Stimulated activated CD8-positive, alpha-beta memory T cell treated with anti-CD3 and anti-CD28 coated beads, Interleukin-4, amount 100 ng/mL, for 4 hours (primary cell): ENCODE measurements at places on chromosomes 7 and 10.

- no peak for DNase-seq
Observed at GRCh38 chr10:23174074-23174976, 17.8 kb upstream of the PTF1A start.

GRCh38 chr7:36273836-36274235 is 115.8 kb upstream of the ANLN start:
- no peak for DNase-seq

DNA sequence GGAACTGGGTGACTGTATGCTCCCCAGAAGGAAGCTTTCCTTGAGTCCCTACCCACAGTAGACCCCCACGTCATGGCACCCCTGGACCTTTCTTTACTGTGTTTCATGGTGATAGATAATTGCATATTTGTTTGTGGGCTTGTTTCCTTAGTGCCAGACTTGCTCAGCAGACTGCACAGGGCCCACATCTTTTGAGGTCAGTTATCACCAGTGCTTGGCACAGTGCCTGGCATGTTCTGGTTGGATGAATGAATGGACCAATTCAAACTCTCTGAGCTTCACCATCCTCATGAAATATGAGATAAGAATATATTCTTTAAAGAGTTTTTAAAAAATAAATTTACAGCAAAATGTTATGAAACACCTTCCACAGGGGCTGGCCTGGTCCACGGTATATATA is 78.4 kb upstream of the EMX2 start:
- DNase-seq = no peak

DNA sequence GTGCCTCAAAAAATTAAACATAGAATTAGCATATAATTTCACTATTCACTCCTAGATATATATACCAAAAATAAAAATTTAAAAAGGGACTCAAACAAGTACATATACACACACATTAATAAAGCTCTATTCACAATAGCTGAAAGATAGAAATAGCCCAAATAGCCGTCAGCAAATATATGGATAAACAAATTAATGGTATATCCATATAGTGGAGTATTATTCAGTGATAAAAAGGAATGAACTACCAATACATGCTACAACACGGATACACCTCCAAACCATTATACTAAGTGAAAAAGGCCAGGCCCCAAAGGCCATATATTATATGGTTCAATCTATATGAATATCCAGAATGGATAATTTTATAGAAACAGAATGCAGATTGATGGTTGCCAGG is 414.6 kb upstream of the LRGUK start:
- DNase-seq = no peak

- DNase-seq = no peak
Observed at GRCh38 chr7:1085910-1086421, 1.9 kb upstream of the GPER1 start.

- no peak for DNase-seq
Observed at GRCh38 chr7:140625908-140626868, 14.4 kb downstream of the DENND2A start.

DNA sequence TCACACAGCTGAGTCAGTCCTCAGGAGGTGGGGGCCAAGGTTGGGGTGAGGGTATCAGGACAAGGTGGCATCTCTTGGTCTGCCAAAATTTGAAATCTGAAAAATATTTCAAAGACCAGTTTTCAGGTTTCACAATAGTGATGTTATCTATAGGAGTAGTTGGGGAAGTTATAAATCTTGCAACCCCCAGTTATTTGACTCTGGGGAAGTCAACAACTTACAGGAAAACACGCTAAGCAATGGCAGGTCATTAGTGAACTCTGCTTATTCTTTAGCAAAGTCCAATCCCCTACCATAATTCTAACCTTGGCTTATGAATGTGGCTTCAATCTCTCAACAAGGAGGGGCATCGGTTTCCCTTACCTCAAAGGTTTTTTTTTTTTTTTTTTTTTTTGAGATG is 94.9 kb downstream of the MARCHF5 start:
- no peak for DNase-seq

DNA sequence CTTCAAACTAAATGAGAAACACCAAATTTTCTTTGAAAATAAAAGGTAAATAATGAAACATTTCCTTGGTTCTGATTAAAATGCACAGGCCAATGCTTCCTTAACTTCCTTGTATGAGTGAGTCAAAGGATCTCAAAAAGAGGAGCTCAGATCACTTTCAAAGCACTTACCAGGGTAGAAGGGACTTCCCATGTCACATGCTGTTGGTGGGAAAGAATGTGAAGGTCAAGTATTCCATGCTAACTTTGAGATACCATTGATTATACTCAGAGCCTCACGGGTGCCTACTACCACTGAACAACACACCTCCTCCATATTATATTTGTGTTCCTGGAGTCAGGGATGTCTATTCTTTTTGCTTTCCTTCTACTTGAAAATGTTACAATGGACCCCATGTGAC is 233.5 kb upstream of the KIAA1217 start:
- no peak for DNase-seq
